ENCODE measurements at places on chromosomes 4 and X.
A peak's percentile ranks its signal among the peaks of the same experiment; 100 is the strongest.

DNA sequence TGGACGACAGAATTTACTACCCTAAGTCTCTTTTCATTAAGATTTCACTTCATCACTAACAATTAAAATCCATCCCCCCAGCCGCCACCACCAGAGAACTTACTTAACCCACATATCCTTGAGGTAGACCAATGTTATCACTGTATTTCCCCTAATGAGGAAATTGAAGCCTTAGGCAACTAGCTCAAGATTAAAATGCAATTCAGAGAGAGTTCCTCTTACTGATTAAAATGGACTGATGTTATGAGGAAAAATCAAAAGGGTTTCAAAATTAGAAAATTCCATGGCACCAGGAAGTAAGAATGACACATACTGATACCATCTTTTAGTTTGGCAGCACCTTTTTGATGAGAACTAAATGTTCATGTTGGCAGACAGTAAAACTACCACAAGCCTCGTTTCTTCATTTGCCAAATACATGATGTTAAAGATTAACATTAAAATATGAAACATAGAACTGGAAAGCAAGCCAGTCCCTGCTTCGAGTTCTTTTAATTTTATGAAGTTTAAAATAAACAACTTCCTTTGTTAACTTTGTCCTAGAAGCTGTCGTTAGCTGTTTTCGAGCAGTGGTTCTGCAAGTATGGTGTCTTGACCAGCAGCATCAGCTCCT is 69.3 kb upstream of the CCDC160 start:
- DNase-seq = no peak

DNA sequence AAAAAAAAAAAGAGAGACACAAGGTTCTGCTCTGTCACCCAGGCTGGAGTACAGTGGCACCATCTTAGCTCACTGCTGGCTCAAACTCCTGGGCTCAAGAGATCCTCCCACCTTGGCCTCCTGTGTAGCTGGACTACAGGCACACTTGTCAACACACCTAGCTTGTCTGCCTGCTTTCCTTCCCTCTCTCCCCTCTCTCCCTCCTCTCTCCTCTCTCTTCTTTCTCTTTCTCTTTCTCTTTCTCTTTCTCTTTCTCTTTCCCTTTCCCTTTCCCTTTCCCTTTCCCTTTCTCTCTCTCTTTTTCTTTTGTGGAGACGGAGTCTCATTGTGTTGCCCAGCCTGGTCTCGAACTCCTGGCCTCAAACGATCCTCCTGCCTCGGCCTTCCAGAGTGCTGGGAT is 132.1 kb downstream of the DIPK2B start:
- no peak for DNase-seq

DNA sequence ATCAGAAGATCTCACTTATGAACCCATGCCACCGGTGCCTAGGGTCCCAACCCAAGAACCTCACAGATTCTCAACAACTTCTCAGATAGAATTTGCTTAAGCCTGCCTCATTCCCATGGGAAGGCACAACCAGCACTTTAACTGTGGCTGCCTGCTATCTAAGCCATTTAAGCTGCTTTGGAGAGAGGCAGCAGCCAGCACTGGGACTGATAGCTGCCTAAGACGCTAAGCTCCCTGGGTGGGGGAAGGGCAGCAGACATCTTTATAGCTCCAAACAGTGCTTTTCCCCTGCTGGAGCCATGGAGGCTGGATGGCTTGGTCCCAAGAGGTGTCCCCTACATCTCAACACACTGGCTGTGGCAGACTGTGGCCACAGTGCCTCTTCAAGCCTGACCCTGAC is 1268.6 kb downstream of the FAM133A start:
- no peak for DNase-seq

DNA sequence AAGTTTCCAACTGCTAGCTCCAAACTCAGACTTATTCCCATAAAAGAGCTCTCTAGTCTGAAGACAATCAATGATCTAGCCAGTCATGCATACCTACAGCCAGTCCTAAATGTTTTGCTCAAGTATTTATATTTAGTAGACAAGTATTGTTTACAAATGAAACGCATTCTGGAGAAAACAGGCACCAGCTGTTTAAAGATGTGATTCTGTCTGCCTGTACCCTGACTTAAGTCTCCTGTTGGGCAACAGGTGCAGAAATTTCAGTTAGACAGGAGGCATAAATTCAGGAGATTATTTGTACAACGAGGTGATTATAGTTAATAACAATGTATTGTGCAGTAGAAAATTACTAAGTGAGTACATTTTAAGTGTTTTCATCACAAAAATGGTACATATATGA is 28.9 kb downstream of the LNX1 start:
- no peak for DNase-seq

DNA sequence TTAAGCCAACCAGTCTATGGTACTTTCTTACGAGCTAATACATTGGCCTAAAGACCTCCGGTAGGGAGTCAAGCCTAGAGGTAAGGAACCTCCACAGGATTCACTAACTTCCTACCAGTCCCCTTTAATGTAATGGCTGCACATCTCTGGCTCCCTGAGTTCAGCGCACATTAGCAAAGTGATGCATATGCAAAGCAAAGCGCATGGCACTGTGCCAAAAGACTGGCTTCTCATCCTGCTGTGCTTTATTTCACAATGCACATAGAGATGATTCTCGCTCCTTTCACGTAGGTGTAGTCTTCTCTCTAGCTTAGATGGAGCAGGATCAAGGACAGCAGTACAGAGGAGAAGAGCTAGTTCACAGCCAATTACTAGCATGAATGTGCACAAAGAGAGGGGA is 14.6 kb upstream of the CLTRN start:
- DNase-seq = no peak

- peak; percentile 15 for DNase-seq
These were observed 167.5 kb upstream of the MAP3K15 start for GRCh38 chrX:19682712-19683331.

DNA sequence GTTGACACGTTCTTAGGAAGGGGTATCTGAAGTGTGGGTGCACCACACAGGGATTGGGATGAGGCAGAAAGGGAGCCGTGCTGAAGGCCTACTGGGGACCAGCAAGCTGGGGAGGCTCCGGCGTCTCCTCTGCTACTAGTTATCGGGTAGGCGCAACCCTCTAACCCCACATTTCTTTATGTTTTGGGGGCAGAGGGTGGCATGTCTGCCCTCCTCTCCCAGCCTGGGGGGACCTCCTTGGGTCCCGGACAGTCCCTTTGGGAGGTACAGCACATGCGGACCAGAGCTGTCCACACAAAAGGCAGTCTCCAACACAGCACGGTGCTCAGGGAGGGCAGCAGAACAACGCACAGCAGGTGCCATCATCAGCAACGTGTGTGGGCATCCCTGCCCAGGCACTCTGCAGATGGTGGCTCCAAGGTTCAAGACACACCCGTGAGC is 33.2 kb downstream of the WDR1 start:
- DNase-seq = no peak

DNA sequence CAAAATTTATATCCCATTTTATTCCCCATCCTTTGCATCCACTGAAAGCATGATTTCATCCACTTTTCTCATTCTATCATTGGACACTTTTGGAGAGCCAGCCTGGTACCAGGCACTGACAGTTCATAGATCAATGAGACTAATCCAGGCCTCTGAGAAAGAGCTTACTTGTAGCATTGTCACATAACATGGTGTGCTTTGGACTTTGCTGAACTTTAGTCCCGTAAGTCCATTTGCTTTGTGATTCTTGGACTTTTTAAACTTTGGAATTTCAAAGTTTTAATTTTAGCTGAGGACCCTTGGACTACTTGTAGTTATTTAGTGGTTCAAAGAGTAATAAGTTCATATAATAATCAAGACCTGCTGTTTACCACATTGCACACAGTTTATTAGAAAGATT is 11.5 kb downstream of the LIAS start:
- no peak for DNase-seq

- DNase-seq = no peak
These were observed 10.6 kb downstream of the TLR6 start for GRCh38 chr4:38846015-38846414.

GRCh38 chrX:12910423-12911121 is 4.2 kb downstream of the TLR8 start:
- DNase-seq = no peak

DNA sequence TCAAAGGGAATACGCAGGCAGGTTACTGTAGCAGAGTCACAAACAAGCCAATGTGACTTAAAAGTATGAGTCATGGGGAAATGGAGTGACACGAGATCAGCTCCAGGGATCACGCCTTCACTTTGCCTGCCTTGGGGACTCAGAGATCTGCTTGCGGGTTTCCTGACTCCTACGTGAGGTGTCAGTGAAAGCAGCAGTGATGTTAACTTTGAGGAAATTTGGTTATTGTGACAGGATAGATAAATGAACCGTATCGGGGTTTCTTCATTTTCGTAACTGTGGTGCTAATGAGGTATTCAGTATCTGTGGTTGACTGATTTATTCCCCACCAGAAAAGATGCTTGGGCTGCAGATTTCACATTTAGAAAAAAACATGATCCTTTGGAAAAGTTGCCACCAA is 383.3 kb upstream of the ZFP42 start:
- DNase-seq = no peak

GRCh38 chr4:174717828-174718227 is 111.2 kb downstream of the GLRA3 start:
- no peak for DNase-seq

- no peak for DNase-seq
These were observed 1.7 kb downstream of the FAM120C start for GRCh38 chrX:54181202-54181953.

GRCh38 chr4:8201321-8201781 is 2.3 kb downstream of the SH3TC1 start:
- peak; percentile 43 for DNase-seq

DNA sequence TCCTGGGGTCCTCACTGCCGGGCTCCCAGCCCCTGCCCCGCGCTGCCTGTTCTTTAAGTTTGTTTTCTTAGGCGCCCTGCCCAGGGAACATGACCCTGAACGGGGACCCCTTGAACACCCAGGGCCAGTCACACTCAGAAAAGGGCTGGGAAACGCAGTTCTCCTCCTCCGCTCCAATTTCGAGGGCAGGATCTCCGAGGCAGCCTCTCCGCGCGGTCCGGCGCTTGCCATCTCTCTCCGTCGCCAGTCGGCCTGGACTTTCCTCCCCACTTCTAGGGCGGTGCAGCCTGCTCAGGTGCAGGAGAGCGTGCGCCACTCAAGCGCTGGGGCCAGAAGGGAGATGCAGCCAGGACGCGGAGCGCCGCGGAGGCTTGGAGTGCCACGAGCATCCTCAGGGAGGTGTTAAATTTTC is 9.9 kb downstream of the PRDM8 start:
- DNase-seq = no peak

GRCh38 chrX:11585174-11585573 is 80.5 kb downstream of the ARHGAP6 start:
- DNase-seq = no peak

GRCh38 chr4:99447079-99447478 is 11.9 kb upstream of the ADH7 start:
- no peak for DNase-seq

DNA sequence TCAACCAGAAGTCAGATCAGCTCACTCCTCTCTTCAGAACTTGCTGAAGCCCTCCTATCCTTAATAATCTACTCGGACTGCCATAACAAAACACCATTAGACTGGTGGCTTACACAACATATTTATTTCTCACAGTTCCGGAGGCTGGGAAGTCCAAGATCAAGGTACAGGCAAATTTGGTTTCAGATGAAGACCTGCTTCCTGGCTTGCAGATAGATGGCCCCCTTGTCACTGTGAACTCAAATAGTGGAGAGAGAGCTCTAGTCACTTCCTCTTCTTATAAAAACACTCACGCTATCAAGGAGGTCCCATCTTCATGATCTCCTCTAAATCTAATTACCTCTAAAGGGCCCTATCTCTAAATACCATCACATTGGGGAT is 125.1 kb downstream of the CAMK2D start:
- no peak for DNase-seq

DNA sequence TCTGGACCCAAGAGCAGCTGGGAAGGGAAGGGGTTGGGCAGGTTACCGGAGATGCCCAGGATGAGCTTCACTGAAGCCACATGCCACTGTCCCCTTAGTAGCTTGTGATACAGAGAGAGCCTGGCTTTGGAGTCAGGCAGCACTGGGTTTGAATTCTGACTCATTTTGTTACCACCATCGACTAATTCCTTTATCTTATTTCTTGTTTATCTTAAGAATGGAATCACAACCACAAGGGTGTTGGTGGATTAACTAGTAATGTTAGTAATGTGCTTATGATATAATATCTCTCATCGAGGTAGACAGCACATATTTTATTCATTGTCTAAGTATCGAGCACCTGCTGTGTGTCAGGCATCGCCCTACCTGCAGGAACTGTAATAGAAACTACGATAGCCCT is 17.7 kb upstream of the STX18 start:
- no peak for DNase-seq

GRCh38 chr4:142104041-142104440 is 467.7 kb downstream of the IL15 start:
- no peak for DNase-seq

GRCh38 chr4:179447308-179447707 is 2005.1 kb upstream of the AGA start:
- no peak for DNase-seq

GRCh38 chr4:17490575-17491059 is 21.3 kb downstream of the QDPR start:
- DNase-seq = no peak

DNA sequence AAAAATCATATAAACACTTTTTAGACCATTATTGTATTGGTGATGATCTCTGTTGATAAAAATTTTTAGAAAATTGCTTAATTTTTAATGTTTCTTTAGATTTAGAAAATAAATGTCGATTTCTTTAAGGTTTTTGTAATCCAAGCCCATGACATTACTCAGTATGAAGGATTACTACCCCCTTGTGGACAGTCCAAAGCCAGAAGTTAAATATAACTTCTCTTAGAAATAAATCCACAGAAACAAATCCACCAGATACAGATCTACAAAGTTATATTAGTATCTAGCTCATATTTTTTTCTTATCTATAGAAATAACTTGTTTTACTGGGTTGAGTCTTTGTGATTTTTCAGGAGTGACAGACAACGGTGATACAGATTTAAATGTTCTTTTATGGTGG is 18.9 kb downstream of the TIFA start:
- DNase-seq = no peak

GRCh38 chrX:37509349-37509748 is 62.1 kb upstream of the LANCL3 start:
- no peak for DNase-seq

- no peak for DNase-seq
These were observed 34.5 kb downstream of the TSPAN7 start for GRCh38 chrX:38595801-38596200.

GRCh38 chr4:3112609-3113469 is 38.4 kb downstream of the HTT start:
- DNase-seq = no peak

GRCh38 chrX:45164021-45164621 is 36.6 kb downstream of the DIPK2B start:
- DNase-seq = no peak

- no peak for DNase-seq
These were observed 958.3 kb upstream of the ADGRL3 start for GRCh38 chr4:60241866-60242265.

- DNase-seq = no peak
These were observed 12.1 kb upstream of the ING2 start for GRCh38 chr4:183492791-183493222.

Data from stimulated activated CD4-positive, alpha-beta T cell treated with anti-CD3 and anti-CD28 coated beads, TNF-alpha, amount 100 ng/mL, for 4 hours (primary cell).